Inflammatory macrophage (primary cell): ENCODE measurements at places on chromosomes 4 and X.

GRCh38 chr4:3451956-3452355, 10.2 kb downstream of the HGFAC start:
- no peak for DNase-seq

- DNase-seq = no peak
These were observed 112.5 kb downstream of the ANAPC10 start for GRCh38 chr4:144985531-144985930.

DNA sequence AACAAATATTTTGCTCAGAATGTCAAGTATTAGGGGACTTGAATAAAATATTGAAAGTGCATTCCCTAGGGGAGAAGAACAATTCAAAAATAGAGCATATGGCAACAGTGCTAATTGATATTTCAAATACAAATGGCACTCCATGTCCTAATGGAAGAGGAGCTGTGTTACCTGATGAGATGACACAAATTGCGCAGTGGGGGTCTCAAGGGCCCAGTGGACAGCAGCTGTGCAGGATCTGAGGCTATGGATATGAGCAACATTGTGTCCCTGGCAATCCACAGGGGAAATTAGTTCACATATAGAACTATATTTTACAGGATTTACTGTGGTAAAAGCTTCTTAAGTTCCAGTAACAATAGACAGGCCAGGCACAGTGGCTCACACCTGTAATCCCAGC, 17.4 kb upstream of the USP46 start:
- DNase-seq = no peak

- DNase-seq = no peak
These were observed 79.5 kb upstream of the FAM9C start for GRCh38 chrX:13123857-13124345.

DNA sequence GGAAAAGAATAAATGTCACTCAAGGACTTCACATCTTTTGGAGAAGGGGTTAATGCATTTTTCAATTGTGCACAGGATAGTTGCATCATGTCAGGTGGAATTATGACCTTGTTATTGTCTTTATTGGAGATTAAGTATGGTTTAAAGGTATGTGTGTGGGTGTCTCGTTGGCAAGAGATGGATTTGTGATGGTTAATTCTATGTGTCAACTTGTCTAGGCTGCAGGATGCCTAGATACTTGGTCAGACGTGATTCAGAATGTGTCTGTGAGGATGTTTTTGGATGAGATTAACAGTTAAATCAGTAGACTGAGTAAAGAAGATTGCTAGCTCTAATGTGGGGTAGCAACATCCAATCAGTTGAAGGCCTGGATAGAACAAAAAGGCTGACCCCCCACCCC, 42.2 kb upstream of the HSD17B10 start:
- DNase-seq = no peak

GRCh38 chrX:40154250-40154852, 56.6 kb upstream of the BCOR start:
- no peak for DNase-seq

GRCh38 chr4:94715726-94716125, 42.0 kb upstream of the BMPR1B start:
- DNase-seq = no peak

DNA sequence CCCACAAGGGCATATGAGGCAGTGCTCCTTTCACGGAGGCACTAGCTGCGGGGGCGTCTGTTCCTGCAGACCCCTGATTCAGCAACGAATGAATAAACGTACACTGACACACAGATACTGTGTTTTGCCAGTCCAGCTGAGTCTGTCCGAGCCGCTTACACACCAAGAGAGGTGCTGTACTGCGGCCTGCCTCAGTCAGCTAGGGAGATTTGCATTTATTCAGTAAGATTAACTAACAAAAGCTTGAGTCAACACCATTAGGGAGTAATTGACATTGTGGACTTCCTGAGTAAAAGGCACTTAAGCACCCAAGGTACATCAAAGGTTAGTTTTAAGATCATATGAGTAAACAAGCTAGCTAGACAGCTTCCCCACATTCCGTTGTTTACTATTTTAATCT, 31.0 kb upstream of the BEX4 start:
- DNase-seq = no peak

- DNase-seq = peak; percentile 55
These were observed at the start of gene ELF4 for GRCh38 chrX:130110379-130111219. Gene ELF4, minus strand, starts transcription at chrX:130110497. Its CDS starts 29,167 bp downstream, at chrX:130081330.

DNA sequence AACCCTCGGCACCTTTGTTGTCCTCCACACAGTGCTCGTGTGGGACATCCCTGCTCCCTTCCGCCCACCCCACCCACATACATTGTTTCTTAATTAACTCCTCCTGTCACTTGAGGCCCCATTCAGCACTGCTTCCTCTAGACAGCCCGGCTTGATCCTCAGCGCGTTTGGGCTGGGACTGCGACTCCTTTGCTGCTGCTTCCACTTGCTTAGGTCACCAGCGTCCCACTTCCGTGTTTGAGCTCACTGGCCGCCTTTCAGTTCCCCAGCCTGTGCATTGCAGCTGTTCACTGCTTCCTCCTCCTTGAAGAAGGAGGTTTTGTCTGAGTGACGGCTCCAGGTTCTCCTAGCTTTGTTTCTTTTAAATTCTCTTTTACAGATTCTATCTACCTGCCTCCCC, 16.1 kb downstream of the RNF4 start:
- peak; percentile 97 for DNase-seq

- DNase-seq = peak; percentile 35
These were observed 101.1 kb downstream of the AREG start for GRCh38 chr4:74546057-74546456.

DNA sequence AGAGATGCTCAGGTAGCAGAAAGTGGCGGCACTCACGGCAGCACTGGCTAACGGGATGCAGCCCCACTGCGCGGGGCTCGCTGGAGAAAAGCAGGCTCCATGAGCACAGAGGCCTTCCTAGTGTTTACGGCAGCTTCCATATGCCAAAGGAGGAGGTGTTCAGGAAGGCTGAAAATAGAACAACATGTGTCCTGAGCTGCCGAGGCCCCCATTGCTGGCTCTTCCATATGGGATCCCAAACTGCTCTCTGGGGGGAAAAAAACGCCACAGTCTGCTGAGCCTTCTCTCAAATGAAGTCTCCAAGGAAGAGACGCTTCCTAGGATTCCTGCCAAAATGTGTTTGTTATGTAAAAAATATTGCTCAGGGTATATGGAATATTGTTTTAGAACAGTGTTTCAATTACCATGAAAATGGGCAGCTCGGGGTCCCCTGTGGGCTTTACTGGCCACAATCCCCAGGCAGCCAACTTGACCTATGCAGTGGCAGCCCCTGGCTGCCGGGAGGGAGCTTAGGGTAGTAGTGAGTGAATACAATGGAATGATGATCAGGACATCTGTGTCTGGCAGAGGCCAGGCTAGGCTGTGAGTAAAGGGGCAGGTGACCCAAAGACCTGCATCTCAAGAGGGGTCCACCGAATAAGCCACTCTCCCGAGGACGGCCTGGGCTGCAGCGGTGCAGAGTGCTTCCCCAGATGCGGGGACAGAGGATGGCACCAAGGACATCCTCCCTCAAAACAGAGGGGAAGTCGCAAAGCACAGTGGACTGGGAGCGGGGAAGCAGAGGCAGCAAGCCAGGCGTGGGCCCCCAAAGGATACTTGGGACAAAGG, 170.1 kb downstream of the AFAP1 start:
- DNase-seq = no peak

DNA sequence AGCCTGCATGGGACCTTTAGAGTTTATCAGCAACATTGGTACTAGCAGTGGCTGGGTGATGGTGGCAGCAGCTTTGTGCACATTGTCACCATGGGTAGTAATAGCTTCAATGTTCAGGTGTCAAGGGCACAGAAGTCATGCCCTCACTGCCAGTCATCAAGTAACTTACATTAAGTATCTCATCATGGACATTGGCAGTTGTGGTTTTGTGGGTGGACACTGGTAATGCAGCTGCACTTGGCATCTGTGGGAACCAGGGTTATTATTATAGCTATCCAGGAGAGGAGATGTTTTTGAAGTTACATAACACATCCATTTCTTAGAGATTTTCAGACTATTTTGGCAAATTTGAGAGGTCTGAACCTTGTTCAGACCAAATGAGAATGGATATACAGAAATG, 243.2 kb upstream of the NOCT start:
- no peak for DNase-seq

GRCh38 chr4:24559032-24559821, 25.1 kb downstream of the DHX15 start:
- DNase-seq = no peak

DNA sequence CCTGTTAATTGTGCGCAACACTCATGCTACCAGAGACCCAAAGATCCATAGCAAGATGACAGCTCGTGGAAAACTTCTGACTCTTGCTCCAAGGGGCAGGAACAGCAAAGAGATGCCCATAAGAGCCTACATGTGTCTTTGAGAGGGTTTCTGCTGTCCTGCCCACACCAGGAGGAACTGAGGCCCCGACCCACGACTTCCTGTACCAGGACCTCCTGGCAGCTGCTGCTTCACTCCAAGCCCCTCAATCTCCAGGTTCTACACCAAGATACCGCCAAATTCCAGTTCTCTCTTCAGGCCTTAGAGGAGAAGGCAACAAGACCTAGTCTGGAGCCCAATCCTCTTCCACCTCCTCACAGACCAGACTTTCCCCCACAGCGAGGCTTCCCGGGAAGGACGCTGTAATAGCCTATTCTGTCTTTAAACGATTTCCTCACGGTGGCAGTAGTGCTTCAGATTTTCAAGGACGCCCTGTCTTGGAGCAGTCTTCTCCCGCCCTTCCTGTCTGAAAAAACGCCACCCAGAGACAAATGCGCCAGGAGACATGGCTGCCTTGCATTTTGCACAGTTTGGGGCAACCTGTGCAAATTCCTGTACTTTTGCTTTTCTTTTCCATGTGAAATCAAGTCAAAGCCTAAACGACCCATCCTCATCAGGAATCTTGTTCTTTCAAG, 230.2 kb upstream of the STK26 start:
- DNase-seq = no peak

DNA sequence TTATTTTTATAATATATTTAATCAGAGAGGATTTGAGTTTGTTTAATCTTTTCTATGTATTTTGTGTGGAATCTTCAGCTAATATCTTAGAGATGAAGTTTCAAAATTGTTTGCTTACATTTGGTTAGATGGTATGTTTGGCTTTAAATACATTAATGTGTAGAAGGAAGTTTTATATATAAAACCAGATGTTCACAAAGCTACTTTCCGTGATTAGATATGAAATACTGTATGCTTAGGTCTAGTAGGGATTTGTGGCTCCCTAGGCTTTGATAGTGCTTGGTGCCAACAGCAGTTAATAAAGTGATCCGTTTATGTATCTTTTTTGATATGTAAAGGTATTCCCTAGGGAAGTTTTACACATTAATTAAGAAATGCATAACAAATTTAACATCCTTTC, 223.0 kb downstream of the ARHGAP10 start:
- DNase-seq = no peak

DNA sequence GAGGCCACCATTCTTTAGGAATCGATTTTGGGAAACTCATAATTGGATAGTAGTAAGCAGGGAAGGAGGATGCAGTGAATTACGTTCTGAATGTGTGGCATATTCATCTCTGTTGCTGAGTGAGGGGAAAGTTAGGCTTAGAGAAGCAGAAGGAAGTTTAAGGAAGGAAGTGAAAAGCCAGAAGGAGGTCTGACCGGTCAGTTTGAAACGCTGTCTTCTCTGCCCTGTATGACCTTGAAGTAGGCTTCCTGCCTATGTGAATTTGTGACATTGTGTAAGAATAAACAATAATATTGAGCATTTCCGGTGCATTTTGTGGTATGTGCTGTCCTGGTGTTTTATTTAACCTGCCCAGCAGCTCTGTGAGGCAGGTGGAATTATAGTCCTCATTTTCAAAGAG, 67.3 kb downstream of the PDLIM5 start:
- DNase-seq = peak; percentile 43

DNA sequence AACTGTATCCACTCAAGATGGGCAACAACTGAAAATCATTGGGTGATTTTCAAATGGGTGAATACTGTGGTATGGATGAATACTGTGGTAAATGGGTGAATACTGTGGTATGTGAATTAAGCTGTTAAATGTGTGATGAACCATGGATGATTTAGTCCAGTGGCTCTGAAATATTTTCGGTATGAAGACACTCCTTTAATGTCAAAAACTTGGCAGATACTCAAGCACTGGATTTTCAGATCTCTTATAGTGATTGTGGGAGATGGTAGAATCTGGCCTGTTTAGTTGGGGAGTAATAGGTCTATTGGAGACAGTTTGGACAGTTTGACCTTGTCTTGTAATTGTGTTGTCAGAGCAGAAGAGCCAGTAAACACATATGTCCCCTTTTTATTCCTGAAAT, 45.7 kb downstream of the SSX7 start:
- no peak for DNase-seq
